Activated CD8-positive, alpha-beta memory T cell treated with anti-CD3 and anti-CD28 coated beads for 1 hour (primary cell): ENCODE measurements at places on chromosomes 6 and 20.
A peak's percentile ranks its signal among the peaks of the same experiment; 100 is the strongest.

GRCh38 chr6:83092756-83093399, 25.4 kb downstream of the DOP1A start:
- no peak for DNase-seq

DNA sequence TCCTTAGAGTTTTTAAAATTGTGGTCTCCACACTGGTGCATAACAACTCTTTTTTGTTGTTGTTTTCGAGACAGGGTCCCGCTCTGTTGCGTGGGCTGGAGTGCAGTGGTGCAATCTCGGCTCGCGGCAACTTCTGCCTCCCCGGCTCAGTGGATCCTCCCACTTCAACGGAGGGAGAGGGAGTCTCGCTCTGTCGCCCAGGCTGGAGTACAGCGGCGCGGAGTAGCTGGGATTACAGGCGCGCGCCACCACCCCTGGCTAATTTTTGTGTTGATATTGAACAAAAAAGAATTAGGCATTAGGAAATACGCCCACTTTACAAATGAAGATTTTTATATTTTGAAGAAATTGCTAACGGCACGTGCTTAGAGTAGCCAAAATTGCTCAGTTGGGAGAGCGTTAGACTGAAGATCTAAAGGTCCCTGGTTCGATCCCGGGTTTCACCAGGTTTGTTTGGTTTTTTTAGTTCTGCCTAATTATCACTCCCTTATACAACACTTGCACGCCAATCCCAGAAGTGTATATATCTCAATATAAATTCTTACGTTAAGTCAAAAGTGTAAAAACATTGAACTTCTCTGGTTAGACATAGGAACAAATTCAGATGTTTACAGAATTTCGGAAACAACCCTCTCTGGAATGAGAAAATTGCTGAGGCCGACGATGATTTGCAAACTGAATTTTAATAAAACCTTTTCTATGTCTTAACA, 159.6 kb downstream of the TRIM27 start:
- no peak for DNase-seq

- no peak for DNase-seq
Measured at GRCh38 chr6:76697585-76697984, 625.1 kb upstream of the IMPG1 start.

- DNase-seq = no peak
Measured at GRCh38 chr20:46752728-46753127, 43.3 kb downstream of the SLC2A10 start.

DNA sequence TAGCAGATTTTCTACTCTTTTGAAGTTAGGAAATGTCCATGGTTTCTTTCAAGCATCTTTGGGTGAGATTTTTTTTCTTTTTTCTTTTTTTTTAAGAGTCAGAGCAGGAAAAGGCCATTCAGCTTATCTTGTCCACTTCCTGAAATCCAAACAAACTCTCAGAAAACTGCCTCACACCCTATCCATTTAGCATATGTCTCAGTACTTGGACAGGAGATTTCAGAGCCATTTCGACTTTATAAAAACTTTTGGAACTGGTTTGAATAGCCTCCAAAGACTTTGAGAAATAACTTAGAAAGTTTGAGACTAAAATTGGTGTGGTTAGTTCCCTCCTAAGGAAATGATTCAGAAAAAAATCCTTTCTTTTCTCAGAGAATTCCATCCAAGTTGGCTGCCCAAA, 125.1 kb downstream of the MYLK4 start:
- DNase-seq = no peak

- no peak for DNase-seq
Measured at GRCh38 chr20:62622877-62623487, 19.3 kb upstream of the SLCO4A1 start.

DNA sequence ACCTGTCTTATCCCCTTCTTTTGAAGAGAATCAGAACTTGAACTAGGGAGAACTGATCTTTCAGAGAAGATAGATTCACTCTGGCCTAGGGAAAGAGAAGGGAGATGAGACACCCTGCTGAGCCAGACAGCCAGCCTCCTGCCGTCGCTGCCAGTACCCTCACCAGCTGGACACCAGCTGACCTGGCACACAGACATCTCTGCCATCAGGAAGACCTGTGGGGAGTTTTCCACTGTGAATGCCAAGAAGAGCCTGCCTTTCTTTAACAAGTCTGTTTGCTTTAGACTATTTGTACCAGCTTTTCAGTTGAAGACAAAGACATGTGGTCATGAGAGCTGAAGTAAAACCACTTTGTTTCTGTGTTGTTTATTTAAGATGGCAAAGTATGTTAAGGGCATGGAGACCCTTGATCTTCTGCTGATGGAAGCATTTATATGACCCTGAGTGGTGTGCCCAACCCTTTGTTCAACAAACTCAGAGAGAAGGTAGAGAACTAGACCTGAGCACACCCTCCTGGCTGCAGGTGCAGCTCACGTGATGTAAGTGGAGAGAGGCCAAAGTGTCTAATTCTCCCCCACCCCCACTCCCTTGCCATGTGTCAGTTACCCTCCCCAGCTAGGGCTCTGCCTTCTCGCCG, 82.3 kb upstream of the SLC24A3 start:
- DNase-seq = no peak

DNA sequence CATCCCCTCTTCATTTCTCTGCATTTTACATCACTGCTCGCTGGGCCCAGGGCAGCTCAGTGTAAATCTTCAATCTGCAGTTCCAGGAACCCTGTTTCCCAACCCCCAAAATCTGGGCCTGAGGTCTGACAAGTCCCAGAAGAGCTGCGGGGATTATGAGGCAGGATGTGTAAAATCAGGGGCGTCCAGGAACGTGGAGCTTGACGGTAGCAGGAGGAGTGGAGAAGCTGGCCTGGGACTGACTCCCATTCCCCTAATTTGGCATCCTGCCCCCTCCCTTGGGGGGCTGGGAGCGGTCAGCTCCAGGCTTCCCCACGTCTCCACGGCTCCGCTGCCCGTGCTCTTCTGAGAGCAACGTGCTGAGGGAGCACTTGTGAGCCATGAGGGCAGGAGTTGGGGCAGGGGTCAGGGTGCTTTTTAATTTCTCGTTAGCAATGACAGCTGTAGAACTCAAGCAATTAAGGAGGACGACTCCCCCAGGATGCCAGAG, 23.4 kb upstream of the VEGFA start:
- no peak for DNase-seq

- peak; percentile 24 for DNase-seq
Measured at GRCh38 chr6:122609881-122610689, at the start of gene PKIB. Gene PKIB, plus strand, starts transcription at chr6:122610405. Its CDS starts 107,390 bp downstream, at chr6:122717795.

DNA sequence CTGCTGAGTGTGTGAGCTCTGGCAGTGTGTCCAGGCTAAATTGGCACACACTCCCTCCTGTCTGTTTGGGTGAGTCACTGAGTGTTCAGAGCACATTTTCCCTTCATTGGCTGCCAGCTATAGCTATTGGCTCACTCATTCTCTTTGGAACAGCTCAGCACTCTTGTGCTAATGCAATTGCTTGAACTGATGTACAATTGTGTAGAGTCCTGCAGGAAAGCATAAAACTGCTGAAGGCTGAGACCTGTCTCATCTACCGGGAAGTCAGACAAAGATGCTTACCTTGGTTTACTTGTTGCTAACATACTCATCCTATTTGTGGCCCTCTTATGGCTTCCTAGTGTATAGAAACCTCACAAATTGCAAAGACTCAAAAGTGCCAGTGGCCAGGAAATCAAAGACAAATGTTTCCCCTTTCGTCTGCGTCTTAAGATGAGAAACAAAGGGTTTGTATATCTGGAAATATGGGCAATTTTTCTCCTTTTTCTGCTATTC, 351.0 kb downstream of the BCKDHB start:
- no peak for DNase-seq

- DNase-seq = no peak
Measured at GRCh38 chr20:36736451-36737182, 9.3 kb downstream of the NDRG3 start.

- DNase-seq = no peak
Measured at GRCh38 chr6:135226537-135226936, 45.4 kb downstream of the MYB start.

DNA sequence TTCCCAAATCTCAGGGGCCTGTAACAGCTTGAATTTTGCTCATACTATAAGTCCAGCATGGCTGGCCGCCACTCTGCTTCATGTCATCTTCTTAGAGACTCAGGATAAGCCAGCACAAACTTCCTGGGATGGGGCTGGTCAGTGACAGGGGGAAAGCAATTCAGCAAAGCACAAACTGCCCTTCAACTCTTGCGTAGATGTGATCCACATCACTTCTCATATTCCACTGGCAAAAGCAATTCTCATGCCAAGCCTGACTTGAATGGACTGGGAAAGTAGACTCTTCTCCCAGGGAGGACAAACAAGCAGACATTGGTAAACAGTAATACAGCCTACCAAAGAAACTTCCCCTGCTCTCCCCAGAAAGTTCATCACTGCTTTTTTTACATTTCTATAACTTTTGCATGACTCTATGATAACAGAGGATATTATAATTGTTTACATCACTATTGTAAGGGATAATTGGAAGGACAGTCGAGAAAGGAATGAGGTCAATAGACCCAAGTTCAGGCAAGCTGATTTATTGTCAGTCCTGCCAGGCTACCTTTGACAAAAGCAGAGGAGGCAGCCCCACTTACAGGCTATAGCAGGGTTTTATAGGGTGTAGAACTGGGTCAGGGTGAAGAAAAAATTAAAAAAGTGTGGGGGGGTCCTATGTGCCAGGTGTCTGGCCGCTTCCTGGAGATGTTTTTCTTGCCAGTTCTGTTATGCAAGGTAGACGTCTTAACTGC, 37.4 kb downstream of the RBM24 start:
- DNase-seq = no peak

DNA sequence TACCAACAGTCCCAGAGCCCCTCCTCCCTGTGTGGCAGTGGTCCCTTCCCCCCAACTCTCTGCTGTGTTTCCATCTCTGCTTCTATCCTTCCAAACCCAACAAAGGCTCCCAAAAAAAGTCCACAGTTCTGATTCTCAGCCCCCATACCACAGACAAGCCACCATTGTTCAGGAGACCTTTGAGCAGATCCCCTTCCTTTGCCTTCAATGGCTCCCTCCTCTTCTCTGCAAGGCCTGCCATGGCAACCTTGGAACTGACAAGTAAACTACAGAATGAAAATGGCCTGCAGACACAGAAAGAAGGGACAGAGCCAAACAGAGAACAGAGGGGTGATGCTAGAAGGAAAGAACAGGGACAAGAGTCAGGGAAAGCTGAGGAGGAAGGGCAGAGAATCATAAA, 23.2 kb downstream of the OR2H2 start:
- DNase-seq = no peak

- no peak for DNase-seq
Measured at GRCh38 chr6:169665289-169665688, 36.5 kb downstream of the WDR27 start.
